Myocyte (in vitro differentiated cells): ENCODE measurements at places on chromosomes 3 and 15. TPM values are rescaled to one million over a fixed set of nuclear protein-coding genes. Genes with fewer than 3 reads are reported as not detected.

GRCh38 chr3:124565013-124565412 lies 165.2 kb upstream of the UMPS start:
- DNase-seq: peak; percentile 88

DNA sequence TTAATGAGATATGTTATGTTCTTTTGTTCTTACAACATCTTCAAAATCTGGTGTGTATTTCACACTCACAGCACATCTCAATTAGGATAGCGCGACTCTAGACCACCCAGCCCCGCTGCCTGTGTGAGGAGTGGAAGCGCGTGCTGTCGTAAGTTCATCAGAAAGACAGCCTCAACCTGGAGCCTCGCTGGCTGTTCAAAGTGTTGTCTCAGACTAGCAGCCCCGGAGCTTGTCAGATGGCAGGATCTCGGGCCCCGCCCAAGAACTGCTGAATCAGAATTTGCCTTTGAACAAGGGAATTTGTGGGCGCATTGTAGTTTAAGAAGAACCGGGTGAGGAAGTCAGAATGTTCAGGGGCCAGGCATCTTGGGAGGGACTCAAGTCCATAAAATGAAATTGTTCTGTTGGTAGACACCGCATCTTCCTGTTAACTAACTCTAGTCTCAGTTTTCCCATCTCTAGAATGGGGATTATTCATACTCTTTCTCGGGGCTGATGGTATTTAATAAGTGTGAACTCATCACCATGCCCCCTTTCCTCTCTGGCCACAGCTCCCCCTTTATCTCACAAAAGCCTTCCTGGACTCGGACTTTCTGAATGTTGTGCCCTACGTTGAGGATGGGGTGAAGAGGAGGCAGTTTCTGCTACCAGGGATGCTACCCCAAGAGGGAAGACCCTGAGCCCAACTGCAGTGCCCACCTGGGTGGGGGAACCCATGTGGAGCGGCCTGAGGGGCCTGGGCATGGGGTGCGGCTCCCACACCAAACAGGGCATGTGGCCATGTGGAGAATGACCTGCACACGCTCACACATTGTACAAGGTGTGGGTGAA lies 40.4 kb downstream of the BHLHE40 start:
- DNase-seq: no peak

DNA sequence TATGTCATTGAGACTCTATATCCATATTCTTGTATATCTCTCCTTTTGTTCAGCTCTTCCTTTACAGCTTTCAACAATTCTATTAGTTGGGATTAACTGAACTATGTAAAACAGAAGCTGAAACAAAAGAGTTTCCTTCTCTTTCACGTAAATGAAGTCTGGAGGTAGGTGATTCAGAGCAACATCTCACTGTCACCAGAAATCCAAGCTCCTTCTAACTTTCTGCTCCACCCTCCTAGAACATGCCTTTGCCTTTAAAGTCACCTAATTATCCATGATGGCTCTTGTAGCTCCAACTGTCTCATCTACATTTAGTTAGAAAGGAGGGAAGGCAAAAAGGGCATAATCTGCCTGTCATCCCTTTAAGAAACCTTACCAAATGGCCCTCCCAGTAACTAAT lies 458.2 kb upstream of the MDFIC2 start:
- no peak for DNase-seq

- DNase-seq: peak; percentile 30
Observed at GRCh38 chr3:172203522-172204258, 164.3 kb downstream of the FNDC3B start.

- no peak for DNase-seq
Observed at GRCh38 chr3:78427303-78427702, 1340.5 kb downstream of the ROBO1 start.

DNA sequence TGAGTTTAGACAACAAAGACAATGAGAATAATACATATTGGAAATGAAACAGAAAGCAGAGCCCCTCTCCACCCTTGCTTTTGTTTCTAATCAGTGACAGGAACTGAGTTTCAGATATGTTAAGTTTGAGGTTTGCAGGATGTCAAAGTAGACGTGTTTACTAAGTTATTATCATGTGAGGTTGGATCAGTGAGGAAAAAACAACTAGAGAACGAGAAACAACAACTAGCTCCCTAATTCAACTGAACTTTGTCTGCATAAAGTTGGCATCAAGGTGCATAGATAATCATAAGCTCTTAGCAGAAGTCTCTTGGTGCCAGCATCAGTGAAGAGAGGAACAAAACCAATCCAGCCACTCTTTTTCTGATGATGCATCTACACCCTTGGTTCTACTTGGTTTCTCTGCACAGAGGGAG lies 491.1 kb upstream of the NR2F2 start:
- no peak for DNase-seq

GRCh38 chr3:44478606-44479094 lies 1.2 kb upstream of the ZNF445 start:
- no peak for DNase-seq

GRCh38 chr3:31488475-31489017 lies 44.2 kb upstream of the STT3B start:
- DNase-seq: peak; percentile 22

GRCh38 chr15:83449250-83449671 lies 2.1 kb downstream of the SH3GL3 start:
- DNase-seq: no peak

GRCh38 chr15:70101459-70102113 lies 3.9 kb upstream of the TLE3 start:
- peak; percentile 89 for DNase-seq

- DNase-seq: peak; percentile 63
Observed at GRCh38 chr3:112813723-112814171, 32.9 kb downstream of the CD200R1L start.

DNA sequence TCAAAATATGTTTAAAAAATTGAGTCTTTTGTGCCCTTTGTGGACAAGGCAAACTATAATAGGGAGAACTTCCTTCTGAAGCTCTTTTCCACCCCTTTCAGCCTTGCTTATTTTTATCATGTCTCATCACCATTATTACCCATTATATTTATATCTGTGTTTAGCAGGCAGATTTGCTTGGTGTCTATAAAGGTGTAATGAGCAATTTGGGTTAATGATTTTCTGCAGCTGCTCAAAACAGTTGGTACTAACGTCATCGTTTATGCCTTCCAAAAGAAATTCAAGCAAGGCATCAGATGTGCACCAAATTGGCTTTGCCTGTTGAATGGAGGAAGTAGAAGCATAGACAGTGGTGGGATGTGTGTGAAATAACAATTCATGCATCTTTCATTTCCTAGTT lies 483.7 kb upstream of the SGO1 start:
- peak; percentile 72 for DNase-seq

GRCh38 chr3:20073683-20074082 lies 33.4 kb downstream of the KAT2B start:
- DNase-seq: no peak

DNA sequence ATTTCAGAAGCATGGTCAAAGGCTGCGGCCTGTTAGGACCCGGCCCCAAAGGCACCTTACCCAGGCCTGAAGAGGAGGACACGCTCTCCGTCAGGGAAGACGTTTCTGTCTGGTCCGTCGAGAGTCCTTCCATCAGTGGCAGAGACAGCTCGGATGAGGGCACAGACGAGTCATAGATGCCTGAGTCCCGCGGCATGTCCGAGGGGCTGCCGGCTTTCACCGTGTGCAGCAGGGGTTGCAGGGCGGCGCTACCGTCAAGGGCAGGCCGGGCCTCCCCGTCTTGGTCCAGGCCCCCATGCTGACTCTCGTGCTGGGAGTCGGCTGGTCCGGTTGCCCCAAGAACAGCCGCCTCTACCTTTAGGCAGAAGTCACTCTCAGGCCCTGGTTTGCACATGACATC lies 37.1 kb downstream of the SPATA12 start:
- no peak for DNase-seq

DNA sequence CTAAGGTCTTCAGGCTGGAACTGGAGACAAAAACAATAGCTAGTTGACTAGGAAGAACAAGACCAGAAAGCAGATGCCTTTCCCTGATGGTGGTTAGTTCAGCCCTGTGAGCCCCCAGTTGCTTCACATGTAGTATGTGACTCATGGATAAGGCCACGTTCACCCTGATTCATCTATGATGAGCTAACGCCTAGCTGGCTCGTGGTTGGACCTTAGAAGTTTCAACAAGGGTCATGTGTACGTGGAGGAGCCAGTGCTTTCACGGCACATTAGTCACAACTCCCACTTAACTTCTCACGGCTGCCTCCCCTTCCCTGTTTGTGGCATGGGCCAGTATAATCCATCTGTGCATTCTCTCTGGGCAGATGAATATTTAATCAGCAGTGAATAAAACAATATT lies 20.6 kb downstream of the COL8A1 start:
- DNase-seq: peak; percentile 94

DNA sequence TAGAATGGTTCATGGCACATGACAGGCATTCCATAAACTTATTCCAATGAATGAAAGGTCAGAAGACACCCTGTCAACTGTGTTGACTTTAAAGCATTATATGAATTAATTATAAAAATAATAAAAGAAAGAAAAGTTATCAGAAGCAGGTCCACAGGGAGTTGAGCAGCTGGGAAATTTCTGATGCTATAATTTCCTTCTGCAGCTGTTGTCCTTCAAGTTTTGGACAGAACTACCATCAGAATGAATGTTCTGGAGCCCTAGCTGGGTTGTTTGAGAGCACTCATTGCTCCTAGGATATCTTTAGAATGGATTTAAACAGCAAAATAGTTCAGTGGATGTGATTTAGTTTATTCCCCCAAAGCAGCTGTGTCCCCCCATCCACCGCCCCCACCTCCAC lies 232.4 kb upstream of the PROK2 start:
- DNase-seq: no peak

DNA sequence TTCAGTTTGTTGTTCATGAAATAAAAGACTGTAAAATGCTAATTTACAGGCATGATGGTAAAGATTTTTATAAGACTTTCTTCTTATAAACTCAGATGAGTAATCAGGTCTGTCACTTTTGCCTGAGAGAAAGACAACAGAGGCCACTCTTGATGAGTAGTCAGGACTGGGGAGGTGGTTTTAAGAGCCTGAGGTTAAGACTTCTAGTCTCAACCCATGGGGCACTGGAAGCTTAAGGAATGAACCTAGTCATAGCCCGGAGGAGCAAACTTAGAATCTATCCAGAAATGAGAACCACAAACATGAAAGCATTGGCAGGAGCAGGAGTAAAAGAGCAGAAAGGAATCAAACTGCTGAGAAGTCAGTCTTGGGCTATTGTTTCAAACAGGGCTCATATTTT lies 846.3 kb upstream of the ARPP21 start:
- DNase-seq: peak; percentile 48

DNA sequence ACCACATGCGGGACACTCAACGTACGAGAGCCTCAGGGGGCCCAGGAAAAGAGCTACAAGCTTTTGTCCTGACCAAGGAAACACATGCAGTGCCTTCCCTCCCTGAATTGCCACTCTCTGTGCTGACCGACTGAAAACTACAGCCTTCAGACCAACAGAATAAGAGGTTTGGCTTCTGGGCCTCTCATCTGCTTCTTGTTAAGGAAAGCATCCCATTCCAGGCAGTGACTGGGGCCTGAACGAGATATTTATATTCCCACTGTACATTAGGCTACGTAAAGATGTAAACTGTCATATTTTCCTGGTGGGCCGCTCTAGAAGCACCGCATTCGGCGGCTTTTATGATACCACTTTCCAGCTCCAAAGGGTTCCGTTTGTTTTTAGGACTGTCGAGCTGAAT lies 208.9 kb upstream of the TPM1 start:
- DNase-seq: no peak

DNA sequence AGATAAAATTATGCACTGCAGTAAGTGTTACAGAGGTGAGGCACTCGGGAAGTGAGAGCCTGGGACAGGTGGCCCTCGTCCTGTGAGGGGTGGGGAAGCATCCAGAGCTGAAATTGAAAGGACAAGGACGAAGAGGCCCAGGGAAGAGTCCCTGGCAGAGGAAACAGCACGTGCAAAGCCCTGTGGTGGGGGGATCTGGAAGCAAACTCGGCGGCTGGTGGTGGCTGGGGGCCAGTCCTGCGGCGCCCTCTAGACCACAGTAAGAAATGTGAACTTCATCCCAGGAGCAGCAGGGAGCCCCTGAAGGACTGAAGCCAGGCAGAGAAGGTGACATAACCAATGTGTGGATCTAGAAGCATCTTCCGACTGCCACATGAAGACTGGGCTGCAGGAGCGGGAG lies 42.8 kb downstream of the GRIP2 start:
- DNase-seq: no peak

HRH1 gene
- total RNA-seq: 2.7 and 3.6 TPM in 2 replicates

TAGLN3 gene
- 0.36 and 0.56 TPM in 2 replicates for total RNA-seq

IFT57 gene
- total RNA-seq: 28.9 and 43.4 TPM in 2 replicates

SLC9C1 gene
- not detected in 2 replicates for total RNA-seq

ESYT3 gene
- total RNA-seq: 1.7 and 2.8 TPM in 2 replicates

APBA2 gene
- total RNA-seq: not detected in 2 replicates

IL5RA gene
- not detected in 2 replicates for total RNA-seq

GOLGA6L4 gene
- total RNA-seq: 0.29 and 0.36 TPM in 2 replicates

CLDN18 gene
- total RNA-seq: not detected in 2 replicates

TMOD2 gene
- total RNA-seq: 2.4 and 2.5 TPM in 2 replicates
